Stimulated activated naive CD8-positive, alpha-beta T cell treated with anti-CD3 and anti-CD28 coated beads, Interleukin-15, Interleukin-2, amounts not matched to agents 100 U/mL and 50 U/mL, for 24 hours (primary cell): ENCODE measurements at places on chromosomes 4 and X.
A peak's percentile ranks its signal among the peaks of the same experiment; 100 is the strongest.

DNA sequence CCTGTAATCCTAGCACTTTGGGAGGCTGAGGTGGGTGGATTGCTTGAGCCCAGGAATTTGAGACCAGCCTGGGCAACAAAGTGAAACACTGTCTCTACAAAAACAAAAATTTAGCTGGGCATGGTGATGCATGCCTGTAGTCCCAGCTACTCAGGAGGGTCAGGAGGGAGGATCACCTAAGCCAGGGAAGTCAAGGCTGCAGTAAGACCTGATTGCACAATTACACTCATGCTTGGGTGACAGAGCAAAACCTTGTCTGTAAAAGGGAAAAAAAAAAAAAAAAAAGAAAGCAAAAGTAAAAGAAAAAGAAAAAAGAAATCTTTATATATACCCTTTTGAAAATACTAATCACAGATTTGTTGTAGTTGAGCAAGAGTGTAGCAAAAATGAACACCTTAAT lies 801.0 kb upstream of the IGFBP7 start:
- no peak for DNase-seq

GRCh38 chr4:151957153-151957552 lies 196.3 kb upstream of the GATB start:
- no peak for DNase-seq

DNA sequence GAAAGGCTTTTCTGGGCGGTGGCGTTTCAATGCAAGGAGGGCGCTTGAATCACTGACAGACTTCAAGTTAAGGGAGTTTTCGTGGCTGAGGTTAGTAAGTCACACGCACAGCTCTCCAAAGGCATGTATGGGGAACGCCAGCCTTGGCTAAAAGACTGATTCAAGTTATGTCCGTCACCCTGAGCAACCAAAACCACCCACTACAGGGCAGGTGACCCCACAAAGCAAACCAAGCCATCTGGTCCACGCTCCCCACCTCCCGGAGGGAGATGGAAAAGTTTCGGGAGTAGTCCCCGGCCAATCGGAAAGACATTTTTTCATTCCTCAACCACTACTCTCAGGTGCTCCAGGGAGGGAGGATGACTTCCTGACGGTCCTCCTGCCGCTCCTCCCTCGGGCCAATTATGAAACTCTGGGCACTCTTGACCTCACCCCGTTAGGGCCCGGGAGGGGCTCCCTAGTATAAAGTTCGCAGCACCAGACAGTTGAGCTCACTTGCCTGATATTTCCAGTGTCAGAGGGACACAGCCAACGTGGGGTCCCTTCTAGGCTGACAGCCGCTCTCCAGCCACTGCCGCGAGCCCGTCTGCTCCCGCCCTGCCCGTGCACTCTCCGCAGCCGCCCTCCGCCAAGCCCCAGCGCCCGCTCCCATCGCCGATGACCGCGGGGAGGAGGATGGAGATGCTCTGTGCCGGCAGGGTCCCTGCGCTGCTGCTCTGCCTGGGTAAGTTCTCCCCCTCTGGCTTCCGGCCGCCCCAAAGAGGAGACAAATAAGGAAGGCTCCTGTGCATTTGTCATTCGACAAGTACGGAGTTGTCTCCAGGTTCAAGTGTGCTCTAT lies at the start of gene EREG:
TSS of gene EREG (plus strand) at position 494 of the 840 bp plus-strand sequence. CDS start at position 658, 164 bp downstream.
- peak; percentile 27 for DNase-seq

GRCh38 chrX:82775426-82775825 lies 732.7 kb upstream of the POU3F4 start:
- no peak for DNase-seq

GRCh38 chrX:8346892-8347291 lies 117.7 kb upstream of the VCX3B start:
- DNase-seq = no peak

- no peak for DNase-seq
Observed at GRCh38 chr4:166846939-166847338, 387.4 kb downstream of the SPOCK3 start.

GRCh38 chr4:156832886-156833285 lies 138.7 kb downstream of the PDGFC start:
- no peak for DNase-seq

DNA sequence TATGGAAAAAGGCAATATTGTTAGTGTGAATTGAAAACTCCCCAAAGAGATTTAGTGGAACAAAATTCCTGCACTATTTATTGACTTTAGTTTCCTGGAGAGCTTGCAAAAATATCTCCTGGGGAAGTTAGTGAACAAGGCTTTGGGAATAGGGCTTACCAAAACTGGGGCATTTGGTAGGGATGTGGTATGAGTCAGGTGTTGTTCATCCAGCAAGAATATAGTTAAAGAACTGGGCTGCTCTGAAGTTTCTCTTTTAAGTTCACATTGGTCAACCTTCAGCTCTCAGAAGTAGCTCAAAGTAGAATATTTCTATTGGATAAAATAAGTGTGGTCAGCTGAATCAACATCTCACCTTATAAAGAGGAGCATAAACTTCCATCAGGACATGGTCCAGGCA lies 185.0 kb downstream of the CPE start:
- DNase-seq = no peak

- DNase-seq = no peak
Observed at GRCh38 chr4:55807556-55807955, 12.0 kb upstream of the EXOC1L start.

GRCh38 chrX:22136711-22137110 lies 104.6 kb downstream of the PHEX start:
- no peak for DNase-seq

DNA sequence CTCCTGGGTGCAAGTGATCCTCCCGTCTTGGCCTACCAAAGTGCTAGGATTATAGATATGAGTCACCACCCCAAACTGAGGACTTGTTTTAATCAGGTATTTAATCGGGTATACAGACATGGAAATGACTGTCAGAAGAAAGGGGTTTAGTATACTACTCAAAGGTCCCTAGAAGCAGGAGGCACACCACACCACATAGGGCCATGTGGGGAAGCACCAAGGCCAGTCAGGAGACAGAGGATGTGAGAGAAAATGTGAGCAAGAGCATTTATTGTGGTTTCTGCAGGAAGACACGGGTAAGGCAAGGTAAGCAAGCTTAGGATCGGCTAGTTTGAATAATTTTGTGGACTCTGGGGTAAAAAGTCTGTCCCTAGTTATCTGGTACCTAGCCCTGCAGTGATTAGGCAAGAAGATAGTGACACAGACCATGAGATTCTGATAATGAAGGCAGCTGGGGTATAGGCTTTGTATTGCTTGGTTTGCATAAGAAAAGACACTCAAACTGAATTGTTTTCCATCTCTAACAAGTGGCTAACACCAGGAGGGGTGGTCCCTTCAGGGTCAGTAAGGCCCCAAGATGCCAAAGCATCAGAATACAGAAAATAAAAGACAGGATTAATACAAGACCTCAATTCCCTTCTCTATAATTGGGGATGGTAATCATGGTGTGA lies 408.8 kb upstream of the F9 start:
- no peak for DNase-seq

- DNase-seq = peak; percentile 80
Observed at GRCh38 chr4:123477711-123478209, 81.2 kb downstream of the SPRY1 start.

- no peak for DNase-seq
Observed at GRCh38 chr4:136283977-136284376, 1248.3 kb downstream of the PCDH18 start.

GRCh38 chr4:2246384-2247127 lies 4.6 kb upstream of the HAUS3 start:
- peak; percentile 2 for DNase-seq

DNA sequence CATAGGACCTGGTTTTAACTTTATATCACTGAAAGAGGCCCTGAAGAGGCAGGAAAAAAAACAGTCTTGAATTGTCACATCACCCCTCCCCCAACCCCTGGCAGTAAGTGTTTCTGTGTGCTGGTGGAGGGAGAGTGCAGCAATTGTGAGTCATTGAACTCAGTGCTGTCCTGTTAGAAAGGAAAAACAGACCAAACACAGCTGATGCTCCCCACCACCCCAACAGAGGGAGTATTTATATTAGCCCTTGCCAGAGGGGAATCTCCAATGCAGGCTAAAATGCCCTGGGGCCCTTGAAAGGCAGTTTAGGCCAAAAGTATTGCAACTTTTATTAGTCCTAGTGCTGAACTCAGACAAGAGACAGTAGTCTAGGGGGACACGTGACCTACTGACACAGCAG lies 197.8 kb upstream of the AGTR2 start:
- no peak for DNase-seq

GRCh38 chrX:71525316-71525715 lies 7.6 kb upstream of the OGT start:
- DNase-seq = no peak

GRCh38 chrX:70030301-70030767 lies 19.4 kb downstream of the AWAT2 start:
- peak; percentile 35 for DNase-seq
